HepG2 (cell line): ENCODE measurements at places on chromosomes 4 and X. TPM values are rescaled to one million over a fixed set of nuclear protein-coding genes. Genes with fewer than 3 reads are reported as not detected.

- no peak for DNase-seq
Measured at GRCh38 chr4:107825072-107825824, 516 bp downstream of the SGMS2 start.

- DNase-seq: no peak
Measured at GRCh38 chrX:129846716-129847115, 3.0 kb upstream of the ZDHHC9 start.

- no peak for DNase-seq
Measured at GRCh38 chr4:100345585-100345984, 155.3 kb upstream of the DDIT4L start.

DNA sequence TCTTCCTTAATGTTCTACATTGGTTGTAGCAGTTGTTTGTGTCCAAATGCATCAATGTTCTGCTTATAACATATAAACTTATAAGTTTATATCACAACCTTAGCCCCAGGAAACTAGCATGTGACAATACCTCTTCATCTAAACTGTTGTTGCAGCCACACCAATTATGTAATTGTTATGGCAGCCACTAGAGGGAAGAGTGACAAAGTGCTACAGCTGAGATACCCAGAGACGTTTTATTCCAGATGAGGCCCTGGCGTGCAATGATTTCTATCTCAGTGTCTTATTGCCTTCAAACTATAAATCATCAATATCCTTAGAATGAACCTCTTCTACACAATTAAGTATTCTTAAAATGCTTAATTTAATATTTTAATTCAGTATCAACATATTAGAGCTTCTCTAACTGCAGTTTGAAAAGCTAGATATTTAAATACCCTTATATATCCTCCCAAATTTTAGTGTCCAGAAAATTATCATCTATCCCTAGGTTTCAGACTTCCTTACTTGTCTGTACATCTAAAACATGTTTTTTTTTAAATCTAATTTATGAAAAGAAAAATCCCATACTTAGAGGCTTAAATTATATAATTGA, 171.6 kb downstream of the PCDH10 start:
- DNase-seq: peak; percentile 26

DNA sequence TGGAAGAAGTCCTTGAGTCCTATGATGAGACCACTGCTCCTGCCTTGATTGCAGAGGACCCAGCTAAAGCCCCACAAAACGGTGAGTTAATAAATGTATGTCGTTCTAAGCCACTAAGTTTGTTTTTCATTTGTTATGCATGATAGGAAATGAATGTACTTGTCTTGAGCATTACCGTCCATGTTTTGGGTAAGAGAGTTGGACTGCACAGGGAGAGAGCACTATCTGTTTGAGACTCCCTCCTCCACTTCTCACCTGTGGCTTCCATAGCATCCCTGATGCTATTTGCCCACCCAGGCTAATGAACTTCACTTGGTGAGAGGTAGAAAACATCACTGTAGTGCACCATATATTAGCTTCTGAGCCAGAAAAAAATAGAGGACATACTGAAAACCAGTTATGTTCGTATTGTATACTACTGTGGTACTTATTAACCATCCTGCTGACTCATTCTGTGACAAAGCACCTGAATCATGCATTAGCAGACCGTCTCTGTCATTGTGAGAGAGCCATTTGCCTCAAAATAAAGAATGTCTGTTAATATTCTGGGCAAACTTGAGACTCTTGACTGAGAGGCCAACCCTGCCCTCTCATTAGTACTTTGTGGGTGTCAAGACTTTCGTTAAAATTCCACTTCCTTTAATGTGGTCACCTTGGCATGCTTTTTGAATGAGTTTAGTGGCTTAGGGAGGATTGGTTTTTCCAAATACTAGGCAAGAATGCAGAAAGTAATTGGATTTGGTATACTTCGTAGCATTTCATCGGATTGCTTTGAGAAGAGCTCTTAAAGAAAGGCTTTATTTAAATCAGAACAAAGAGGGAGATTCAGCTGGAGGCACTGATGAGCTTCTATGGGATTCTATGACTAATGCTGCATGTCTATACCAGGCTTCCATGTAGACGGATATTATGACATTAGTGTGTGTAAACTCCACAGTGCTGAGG, 99.3 kb upstream of the GRPR start:
- peak; percentile 1 for DNase-seq

DNA sequence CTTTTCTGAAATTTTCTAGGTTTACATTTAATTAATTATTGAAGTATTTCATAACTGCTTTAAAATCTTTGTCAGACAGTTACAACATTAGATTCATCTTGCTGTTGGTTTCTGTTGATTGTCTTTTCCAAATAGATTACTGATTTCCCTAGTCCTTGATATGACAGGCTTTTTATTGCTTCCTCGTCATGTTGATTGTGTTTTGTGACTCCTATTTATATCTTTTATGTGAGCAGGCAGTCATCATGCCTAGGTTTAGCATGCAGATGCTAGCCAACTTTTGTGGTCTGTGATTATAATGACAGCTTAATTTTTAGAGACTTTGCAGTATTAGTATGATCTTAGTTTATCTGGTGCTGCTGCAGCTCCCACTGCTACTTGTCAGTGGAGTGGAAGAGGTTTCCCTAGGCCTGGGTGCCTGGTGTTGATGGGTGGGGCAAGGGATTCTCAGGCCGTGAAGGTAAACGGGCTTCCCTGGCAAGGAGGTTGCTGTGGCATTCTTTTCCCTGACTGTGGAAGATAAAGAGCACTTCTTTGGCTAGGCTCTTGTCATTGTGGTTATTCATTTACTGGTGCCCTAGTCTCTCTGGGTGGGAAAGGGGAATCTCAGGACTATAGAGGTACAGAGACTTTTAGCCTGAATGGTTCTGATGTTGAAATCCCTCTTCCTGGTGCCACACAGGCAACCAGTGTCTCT, 65.7 kb downstream of the SERPINA7 start:
- DNase-seq: peak; percentile 14

- DNase-seq: no peak
Measured at GRCh38 chr4:156195914-156196313, 242.2 kb upstream of the CTSO start.

DNA sequence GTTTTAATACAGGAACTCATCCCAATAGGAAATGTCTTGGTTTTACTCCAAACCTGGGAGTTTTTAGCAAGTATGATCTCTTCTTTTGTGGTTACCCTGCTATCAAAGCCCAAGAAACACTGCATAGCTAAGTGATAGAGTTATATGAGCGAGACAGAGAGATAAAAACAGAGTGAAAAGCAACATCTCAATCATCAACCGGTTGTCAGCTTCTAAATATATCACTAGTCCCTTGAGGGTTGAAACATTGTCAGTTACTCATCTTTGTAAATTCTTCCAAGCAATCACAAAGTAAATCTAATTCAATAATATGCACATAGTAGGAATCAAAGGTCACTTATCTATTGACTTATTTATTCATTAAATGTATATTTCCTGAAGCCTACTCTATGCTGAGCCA, 483.9 kb downstream of the IDS start:
- no peak for DNase-seq

- no peak for DNase-seq
Measured at GRCh38 chr4:123209436-123209835, 187.2 kb upstream of the SPRY1 start.

- no peak for DNase-seq
Measured at GRCh38 chr4:74063859-74064258, 25.4 kb upstream of the CXCL3 start.

- no peak for DNase-seq
Measured at GRCh38 chrX:102155806-102156179, at the start of gene BEX5. Gene BEX5 (minus strand): TSS chrX:102155977. CDS start chrX:102154265, 1,712 bp downstream.

DNA sequence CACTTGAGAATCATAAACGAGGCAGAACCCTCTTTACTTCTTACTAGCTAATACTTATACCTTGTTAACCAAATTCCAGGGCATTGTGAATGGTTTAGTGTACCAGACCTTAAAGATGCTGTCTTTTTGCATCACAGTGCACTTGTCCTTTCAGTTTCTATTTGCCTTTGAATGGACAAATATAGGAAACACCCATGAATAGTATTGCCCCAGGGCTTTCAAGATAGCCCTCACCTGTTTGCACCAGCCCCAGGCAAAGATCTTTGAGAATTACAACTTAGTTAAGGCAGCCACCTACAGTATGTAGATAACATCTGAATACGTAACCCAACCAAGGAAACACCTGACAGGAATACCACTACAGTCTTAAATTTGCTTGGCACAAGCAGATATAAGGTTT, 60.8 kb upstream of the CT45A1 start:
- no peak for DNase-seq

DNA sequence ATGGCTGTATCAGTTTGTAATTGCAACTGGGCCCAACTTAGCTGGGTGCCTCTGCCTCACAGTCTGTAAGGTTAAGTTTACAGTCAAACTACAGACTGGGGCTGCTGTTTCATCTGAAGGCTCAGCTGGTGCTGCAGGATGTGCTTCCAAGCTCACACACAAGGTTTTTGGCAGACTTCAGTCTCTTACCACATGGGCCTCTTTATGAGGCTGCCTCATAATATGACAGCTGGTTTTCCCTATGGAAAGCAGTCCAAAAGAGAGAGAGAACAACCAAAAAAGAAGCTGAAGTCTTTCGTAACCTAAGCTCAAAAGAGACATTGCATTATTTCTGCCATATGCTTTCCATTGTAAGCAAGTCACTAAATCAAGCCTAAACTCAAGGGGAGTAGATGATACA, 271.7 kb downstream of the DCTD start:
- DNase-seq: no peak

- DNase-seq: no peak
Measured at GRCh38 chrX:6266041-6266440, 37.4 kb upstream of the NLGN4X start.

DNA sequence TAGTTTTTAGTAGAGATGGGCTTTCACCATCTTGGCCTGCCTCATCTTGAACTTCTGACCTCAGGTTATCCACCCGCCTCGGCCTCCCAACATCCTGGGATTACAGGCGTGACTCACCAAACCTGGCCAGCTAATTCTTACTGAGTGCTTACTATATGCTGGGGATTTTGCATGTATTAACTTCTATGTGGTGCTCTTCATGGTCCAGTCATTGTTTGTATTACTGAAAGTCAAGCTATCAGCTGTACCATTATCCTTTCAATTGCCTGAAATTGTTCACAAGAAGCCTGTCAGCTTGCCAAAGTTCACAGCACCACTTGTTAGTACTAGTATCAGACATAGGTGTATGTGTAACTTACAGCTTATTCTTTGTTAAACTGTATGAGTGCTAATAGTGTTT, 1272.1 kb downstream of the ARAP2 start:
- no peak for DNase-seq

DNA sequence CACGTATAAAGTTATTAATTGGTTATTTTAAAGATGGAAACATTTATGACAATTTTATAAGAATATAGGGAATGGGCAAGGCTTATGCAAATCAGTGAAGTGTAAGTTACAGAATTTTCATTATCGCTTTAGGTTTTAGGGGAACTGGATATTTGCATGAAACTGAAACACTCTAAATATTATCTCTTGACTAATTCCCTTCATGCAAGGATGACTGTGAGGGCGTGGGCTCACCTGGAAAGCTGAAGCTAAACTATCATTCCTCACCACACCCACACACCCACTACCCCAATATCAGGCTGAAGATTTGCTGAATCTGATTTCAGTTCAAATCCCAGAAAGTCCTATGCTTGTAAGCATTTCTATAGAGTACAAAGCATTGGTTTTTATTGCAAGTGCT, 81.7 kb upstream of the ARHGAP24 start:
- no peak for DNase-seq

DNA sequence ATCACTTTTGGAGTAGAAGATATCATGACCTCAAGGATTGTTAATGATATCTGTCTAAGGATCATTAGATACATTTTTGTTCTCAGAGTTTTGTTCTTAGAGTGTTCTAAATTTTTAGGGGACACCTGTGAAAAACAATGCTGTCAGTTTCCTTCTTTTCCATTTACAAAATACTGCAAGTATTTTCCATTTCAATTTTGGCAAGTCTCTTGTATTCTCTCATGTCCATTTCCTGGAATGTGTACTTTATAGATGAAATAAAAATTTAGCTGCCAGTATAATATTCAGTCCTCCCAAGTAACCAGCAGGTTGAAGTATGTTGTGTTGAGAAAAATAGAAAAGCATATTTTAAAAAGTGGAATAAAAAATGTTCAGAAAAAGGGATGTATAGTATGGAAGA, 117.9 kb upstream of the HPGD start:
- no peak for DNase-seq

GRCh38 chrX:97266406-97267121, 382.9 kb downstream of the RPA4 start:
- DNase-seq: no peak

DNA sequence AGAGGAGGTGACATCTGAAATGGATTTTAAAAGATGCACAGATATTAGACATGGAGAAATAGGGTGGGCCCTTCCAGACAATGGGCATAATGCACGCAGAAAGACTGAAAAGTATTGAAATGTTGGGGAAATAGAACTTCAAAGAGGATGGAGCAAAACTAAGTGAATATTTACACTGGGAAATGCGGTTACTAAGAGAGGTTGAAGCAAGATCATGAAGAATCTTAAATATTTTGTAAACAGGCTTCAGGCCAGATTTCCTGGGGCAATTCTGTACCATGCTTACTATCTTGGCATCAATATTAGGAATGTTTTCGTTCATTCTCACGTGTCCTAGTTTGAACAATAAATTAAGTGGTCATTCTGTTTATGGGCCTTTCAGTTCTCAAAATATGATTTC, 216.3 kb downstream of the ADAMTS3 start:
- DNase-seq: no peak

DNA sequence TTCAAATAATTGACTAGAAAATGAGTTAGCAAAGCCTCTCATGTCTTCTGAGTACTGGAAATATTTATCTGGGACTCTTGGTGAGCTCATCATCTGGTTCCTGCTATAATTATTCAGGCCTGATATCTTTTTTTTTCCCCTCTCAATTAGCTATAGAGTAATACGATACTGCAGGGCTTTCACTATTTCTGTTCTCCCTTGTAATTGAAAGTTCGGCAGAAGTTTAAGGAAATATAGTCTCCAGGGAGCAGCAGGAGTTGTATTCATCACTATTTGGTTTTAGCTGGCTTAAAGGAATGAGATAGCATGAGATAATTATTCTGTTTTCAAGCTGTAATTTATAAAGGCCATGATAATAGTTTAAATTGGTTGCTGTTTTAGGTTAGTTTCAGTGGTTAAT, 378.6 kb upstream of the EPHA5 start:
- no peak for DNase-seq

- DNase-seq: no peak
Measured at GRCh38 chr4:158315706-158316105, 105.4 kb downstream of the TMEM144 start.

- DNase-seq: peak; percentile 24
Measured at GRCh38 chr4:152415980-152416379, 119.9 kb downstream of the FBXW7 start.

OCIAD2 gene
- not detected in 2 replicates for total RNA-seq

CCDC110 gene
- total RNA-seq: not detected in 2 replicates

SLC7A11 gene
- total RNA-seq: 11.9 and 15.7 TPM in 2 replicates

BEND2 gene
- total RNA-seq: not detected in 2 replicates

TCEAL6 gene
- not detected in 2 replicates for total RNA-seq

CT45A3 gene
- not detected in 2 replicates for total RNA-seq

GK2 gene
- total RNA-seq: not detected in 2 replicates

SOWAHD gene
- total RNA-seq: 0.62 and 1.0 TPM in 2 replicates

PRRG3 gene
- total RNA-seq: not detected in 2 replicates
